Breast epithelium (tissue), 4 donors: ENCODE measurements at places on chromosomes 12 and 14. TPM values are rescaled to one million over a fixed set of nuclear protein-coding genes. Genes with fewer than 3 reads are reported as not detected.

DNA sequence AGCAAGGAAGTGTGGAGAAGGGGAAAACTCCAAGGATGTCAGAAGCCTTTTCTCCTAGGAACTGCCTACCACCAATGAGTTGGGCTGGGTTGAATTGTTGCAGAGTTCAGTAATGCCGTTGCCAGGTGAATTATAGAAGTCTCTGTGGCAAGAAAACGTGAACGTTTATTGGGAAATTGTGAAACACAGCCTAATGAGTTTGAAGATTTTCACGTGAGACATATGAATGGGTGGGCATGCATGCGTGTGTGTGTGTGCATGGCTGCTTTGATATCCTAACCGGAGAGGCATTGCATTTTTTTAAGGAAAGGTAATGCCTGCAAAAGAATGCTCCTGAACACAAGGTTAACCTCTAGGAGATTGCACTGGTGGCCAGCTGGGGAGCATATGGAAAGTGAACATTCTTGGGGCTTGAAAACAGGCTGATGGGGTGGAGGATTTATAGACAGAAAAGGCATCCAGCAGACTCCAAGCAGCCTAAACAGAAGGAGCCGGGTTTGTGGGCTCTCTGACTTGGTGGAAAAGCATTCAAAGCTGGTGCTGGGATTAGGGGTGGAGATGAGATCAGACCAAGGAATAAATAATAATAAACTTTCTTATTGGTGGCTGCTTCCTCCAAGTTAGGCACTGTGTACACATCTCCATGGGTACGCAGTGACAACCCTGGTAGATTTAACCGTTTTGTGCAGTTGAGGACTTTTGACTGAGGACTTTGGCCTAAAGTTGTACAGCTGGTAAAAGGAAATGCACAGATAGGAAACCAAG lies 67.8 kb downstream of the NTF3 start:
- no peak for DNase-seq

GRCh38 chr12:32139064-32139421 lies 32.4 kb downstream of the BICD1 start:
- DNase-seq, result no peak

DNA sequence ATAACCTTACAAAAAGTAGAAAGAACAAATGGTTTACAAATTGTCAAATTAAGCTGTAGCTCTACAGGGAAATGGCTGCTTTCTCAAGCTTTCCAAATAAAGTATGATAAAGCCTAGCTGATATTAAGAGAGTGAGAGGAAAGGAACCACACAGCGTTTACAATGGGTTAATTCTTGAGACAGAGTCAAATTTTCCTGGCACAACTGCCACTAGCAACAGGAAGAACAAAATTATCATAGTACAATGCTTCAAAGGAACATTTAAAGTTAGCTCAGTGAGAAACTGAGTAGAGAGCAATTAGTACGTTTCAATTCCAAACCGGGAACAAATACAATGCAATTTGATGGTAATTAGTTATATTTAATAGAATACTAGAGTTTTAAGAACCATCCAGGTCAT lies 116.0 kb downstream of the PPP1R12A start:
- DNase-seq, result no peak

The GPR132 gene
- 2.9 TPM for total RNA-seq

The ADAM21 gene
- total RNA-seq, result not detected

DNA sequence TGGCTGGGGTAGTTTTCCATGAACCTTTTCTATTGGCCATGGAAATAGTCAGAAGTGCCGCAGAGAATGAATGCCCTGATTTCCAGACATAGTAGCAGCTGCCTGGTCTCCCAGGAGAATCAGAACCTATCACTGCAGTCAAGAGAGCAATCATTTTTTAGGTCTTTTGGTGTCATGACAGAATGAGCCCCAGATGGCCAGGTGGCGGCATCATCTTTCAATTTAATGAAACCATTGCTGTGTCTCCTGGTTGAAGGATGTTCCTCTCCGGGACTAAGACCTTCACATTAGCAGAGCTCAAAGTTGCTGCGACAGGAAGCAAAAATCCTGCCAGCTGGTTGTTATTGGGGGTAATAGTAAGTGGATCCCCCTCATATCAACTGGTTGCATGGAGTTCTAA lies 18.8 kb downstream of the TNFAIP2 start:
- no peak for DNase-seq

The OASL gene
- total RNA-seq, result 1.0 TPM
